Neuronal stem cell (in vitro differentiated cells): ENCODE measurements at places on chromosomes 7 and 10.

- DNase-seq = no peak
Observed at GRCh38 chr7:1678081-1678543, 8.0 kb downstream of the ELFN1 start.

- no peak for DNase-seq
Observed at GRCh38 chr7:46162609-46163008, 241.5 kb upstream of the IGFBP3 start.

GRCh38 chr10:91909117-91909677 is at the start of gene FGFBP3:
TSS of gene FGFBP3 (minus strand) at chr10:91909486. CDS start at chr10:91908969, 517 bp downstream.
- no peak for DNase-seq

- DNase-seq = no peak
Observed at GRCh38 chr10:69835875-69836730, 34.4 kb downstream of the COL13A1 start.

- DNase-seq = no peak
Observed at GRCh38 chr7:24073651-24074420, 210.2 kb upstream of the NPY start.

DNA sequence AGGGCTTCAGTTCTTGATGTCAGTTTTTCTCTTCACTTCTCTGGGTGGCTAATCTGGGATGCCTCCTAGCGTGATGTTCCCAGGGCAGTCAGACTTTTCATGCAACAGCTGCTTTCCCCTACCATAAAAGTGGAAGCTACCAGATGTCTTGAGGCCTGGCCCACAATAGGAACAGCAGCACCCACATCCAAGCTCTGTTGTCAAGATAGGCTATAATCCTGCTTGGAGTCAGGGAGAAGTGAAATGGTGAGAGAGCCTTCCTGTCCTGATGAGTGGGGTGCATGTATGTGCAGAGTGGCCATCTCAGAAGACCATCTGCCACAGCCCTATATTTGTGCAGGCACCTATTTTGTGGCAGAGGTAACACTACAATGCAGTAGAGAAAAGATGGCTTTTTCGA is 108.0 kb downstream of the HTR5A start:
- DNase-seq = no peak

GRCh38 chr7:40709062-40709964 is 574.5 kb downstream of the SUGCT start:
- no peak for DNase-seq

GRCh38 chr7:132869166-132869861 is 212.6 kb downstream of the CHCHD3 start:
- no peak for DNase-seq
